Activated CD4-positive, alpha-beta T cell treated with anti-CD3 and anti-CD28 coated beads for 48 hours (primary cell): ENCODE measurements at places on chromosomes 13 and 19.

DNA sequence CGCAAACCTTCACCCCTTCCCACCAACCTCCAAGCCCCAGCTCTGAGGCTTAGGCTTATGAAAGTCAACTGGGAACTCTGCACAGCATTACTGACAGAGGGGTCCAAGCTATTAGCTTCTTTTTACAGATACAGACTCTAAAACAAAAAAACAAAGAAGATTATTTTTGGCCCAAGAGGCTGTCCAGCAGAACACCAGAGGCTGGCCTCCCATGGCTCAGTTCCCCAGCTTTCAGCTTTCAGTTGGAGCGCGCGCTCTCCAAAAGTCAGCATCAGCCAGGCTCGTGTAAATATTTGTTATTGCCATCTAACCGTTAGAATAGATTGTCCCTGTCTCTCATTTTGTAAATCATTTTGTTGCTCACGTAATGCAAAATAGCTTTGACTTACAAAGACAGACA is 58.4 kb downstream of the ZIC5 start:
- no peak for DNase-seq

DNA sequence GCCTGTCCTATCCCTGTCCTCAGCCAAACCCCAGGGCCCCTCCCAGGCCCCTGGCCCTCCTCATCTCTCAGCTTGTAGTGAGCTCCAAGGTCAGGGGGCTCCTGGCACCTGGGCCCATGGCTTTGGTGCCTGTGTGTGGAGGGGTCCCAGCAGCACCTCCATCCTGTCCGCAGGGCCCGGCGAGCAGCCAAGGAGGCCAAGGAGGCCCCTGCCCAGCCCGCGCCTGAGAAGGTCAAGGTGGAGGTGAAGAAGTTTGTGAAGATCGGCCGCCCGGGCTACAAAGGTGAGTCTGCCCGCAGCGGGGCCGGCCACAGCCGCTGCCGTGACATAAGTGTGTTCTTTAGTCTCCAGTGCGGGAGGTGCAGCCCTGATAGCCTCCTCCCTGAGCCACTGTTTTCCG is 3.9 kb upstream of the AMH start:
- DNase-seq, result no peak

GRCh38 chr13:112245989-112246388 is 130.2 kb upstream of the SPACA7 start:
- no peak for DNase-seq

DNA sequence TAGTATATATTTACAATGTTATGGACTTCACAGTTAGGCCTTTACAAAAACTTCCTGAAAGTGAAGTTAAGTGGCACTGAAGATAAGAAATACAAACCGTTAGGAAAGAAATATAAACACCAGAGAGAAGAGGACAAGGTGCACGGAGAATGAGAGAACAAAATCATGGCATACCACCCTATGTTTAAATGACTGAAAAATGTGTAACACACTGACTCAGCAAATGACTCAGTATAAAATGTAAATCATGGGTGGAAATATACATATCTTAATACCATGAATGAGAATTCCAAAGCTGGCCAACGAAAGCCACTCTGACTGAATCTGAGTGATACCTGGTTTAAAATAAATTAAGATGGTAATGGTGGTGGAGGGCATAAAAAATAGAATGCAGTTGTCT is 260.8 kb downstream of the DNAJC15 start:
- DNase-seq, result no peak

DNA sequence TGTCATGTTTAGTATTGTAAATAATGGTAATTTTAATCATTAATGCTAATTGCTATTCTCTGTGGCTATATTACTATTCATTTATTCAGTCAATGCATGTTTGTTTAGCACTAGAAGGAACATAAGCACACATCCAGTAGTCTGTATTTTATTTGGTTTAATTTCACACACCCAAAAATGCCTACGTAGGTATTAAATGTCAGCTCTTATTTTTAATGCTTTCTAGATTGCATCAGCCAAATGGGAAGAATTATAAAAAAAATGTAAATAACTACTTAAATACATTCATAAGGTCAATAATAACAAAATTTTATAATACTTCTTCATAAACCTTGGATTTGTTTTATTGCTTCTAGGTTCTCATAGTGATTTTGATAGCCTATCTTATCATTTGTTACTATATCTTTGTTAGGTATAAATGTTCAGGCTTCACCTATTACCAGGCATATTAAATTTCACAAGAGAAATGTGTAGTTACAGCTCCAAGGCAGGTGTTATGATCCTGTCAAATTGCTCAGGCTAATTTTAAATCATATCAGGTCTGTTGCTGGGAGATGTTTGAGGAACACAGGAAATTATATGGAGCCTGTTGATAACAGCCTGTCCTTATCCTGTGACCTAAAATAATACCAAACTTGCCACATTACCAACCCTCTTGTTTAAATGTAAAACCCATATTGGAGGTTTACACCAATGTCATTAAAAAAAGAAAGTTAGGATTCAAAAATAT is 34.4 kb downstream of the ITGBL1 start:
- DNase-seq, result no peak

DNA sequence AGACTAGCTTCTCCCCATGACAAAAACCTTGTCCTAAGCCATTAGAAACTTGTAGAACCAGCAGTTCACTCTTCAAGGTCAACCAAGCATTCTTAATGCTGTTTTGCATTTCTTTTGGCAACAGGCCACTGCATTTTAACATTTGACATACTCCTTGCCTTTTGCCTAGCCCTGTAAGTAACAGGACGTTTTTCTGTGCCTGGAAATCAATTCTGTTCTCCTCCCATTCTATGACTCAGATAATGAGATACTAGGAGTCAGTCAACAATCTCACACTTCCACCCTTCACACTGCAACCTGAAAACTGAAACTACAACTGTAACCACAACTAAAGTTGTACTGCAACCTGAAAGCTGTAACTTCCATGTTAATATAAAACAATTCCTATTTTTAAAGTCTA is 268.7 kb downstream of the MZT1 start:
- DNase-seq, result no peak

DNA sequence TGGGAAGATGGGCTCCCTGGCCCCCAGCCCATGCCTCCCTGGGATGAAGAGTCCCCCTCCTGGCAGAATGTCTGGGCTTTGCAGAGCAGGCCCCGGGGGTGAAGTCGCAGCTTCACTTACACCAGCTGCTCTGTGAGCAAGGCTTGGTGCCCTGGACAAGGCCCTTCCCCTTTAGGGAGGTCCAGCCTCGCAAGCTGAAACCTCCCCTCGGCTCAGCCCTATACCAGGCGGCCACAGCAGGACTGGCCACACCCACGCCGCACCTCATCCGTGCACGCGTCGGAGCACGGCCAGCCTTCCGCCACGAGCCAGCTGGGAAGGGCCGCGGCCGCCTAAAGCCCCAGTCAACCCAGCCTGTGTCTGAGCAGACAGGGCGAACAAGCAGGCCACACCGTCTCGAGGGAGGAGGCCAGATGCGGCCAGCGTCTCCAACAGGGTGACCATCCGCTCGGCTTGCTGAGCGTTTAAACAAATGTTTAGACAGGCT is 83.2 kb upstream of the MCF2L start:
- DNase-seq, result no peak
